Fibroblast of the aortic adventitia (primary cell): ENCODE measurements at places on chromosomes 6 and 20. TPM values are rescaled to one million over a fixed set of nuclear protein-coding genes. Genes with fewer than 3 reads are reported as not detected.

The SIRPB1 gene
- total RNA-seq, result 0.90 TPM in 1 of 2 replicates, not detected in the other

The BMP2 gene
- total RNA-seq, result 10.6 and 12.3 TPM in 2 replicates

The RBBP9 gene
- 6.4 and 34.6 TPM in 2 replicates for total RNA-seq

The C20orf144 gene
- 0.16 and 0.18 TPM in 2 replicates for total RNA-seq

The VIP gene
- not detected in 2 replicates for total RNA-seq

The TTK gene
- total RNA-seq, result 0.90 and 35.9 TPM in 2 replicates

The CLPSL1 gene
- not detected in 2 replicates for total RNA-seq

The UST gene
- 27.1 and 36.1 TPM in 2 replicates for total RNA-seq

The HSPA1L gene
- total RNA-seq, result 1.4 and 2.4 TPM in 2 replicates

The LY6G6C gene
- not detected in 2 replicates for total RNA-seq

The EPPIN gene
- not detected in 2 replicates for total RNA-seq

The NKAIN4 gene
- not detected in 2 replicates for total RNA-seq

The HCK gene
- total RNA-seq, result not detected in 2 replicates

The PRIM2 gene
- total RNA-seq, result 16.4 and 80.2 TPM in 2 replicates

The OPN5 gene
- under 0.01 TPM in 1 of 2 replicates, not detected in the other for total RNA-seq

The TNF gene
- total RNA-seq, result not detected in 2 replicates

The OPRL1 gene
- 0.63 and 1.3 TPM in 2 replicates for total RNA-seq

The TAAR8 gene
- not detected in 2 replicates for total RNA-seq

The SPTLC3 gene
- total RNA-seq, result 6.8 and 30.6 TPM in 2 replicates

The CUL9 gene
- total RNA-seq, result 22.8 and 28.7 TPM in 2 replicates

The AGER gene
- 0.16 and 0.18 TPM in 2 replicates for total RNA-seq

The STX11 gene
- 0.16 and 3.5 TPM in 2 replicates for total RNA-seq

The EEF1A2 gene
- 0.18 TPM in 1 of 2 replicates, not detected in the other for total RNA-seq

The EBF4 gene
- total RNA-seq, result 0.09 and 2.6 TPM in 2 replicates

The TUBB1 gene
- not detected in 2 replicates for total RNA-seq

The SOX12 gene
- 7.7 and 15.9 TPM in 2 replicates for total RNA-seq

The ZHX3 gene
- 22.1 and 47.2 TPM in 2 replicates for total RNA-seq

The PKIB gene
- 0.57 and 3.1 TPM in 2 replicates for total RNA-seq

The C6orf58 gene
- total RNA-seq, result not detected in 2 replicates

The CHRNA4 gene
- total RNA-seq, result not detected in 2 replicates
